ENCODE measurements at places on chromosomes 3 and 15. TPM values are rescaled to one million over a fixed set of nuclear protein-coding genes. Genes with fewer than 3 reads are reported as not detected.
A peak's percentile ranks its signal among the peaks of the same experiment; 100 is the strongest.

DNA sequence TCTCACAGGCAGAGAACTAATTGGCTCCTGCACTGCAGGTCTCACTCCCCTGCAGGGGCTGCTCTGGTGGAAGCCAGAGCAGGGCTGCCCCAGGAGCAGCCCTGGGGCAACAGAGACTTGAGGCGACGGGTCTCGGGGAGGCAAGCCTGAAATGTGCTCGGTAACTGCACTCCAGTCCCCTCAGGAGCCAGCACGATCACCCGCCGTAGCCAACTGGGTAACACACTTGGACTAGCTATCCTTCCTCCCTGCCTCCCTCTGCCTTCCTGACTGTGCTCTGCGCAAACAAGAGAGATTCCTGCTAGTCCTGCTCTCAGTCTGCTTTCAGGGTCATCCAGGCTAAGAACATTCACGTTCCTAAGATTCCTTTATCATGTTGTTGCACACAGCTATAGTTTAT lies 140.7 kb upstream of the NSMCE3 start:
- no peak for DNase-seq

DNA sequence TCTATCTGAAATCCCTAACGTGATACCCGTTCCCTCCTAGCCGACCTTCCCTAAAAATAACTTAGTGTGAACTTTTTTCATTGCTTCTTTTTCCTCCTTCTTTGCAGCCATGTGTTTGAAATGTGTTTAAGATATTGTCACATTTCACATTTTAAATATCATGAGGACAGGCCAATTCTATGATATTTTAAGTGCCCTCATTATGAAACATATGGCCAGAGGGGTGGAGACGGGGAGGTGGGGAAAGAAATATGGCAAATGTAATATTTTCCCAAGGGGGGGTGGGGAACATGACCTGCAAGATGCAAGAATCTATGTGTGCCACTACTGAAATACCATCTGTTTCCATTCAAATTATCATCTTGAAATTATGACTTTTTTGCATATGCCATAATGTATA lies 1039.2 kb downstream of the AGBL1 start:
- no peak for DNase-seq

GRCh38 chr15:79193103-79193502 lies 89.4 kb upstream of the ANKRD34C start:
- no peak for DNase-seq

DNA sequence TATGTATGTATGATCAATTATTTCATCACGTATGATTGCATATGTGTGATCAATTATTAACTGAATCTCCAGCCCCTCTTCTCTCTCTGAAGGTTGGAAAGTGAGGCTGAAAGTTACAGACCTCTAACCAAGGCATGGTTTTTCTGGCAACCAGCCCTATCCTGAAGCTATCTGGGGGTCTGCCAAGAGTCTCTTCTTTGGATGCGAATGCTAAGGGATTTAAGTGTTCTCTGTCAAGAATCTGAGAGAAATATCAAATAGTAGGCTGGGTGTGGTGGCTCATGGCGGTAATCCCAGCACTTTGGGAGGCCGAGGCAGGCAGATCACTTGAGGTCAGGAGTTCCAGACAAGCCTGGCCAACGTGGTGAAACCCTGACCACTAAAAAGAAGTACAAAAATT lies 8.1 kb downstream of the NKTR start:
- no peak for DNase-seq

DNA sequence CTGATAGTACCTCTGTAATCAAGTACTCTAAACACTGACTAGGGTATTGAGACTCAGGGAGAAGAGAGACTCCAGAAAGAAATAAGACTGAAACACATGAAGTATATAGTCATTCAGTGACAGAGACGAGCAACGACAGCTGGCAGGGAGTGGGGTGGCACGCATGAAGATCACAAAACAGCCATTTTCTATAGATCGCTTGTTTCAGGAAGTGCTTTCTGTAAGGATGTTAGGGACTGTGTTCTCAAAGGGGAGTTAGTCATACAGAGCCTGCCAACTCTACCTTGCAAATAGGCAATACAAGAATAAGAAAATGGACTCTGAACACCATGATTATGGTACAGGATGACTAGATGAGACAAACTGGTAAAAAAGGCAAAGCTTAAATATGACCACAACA lies 139.5 kb downstream of the TBL1XR1 start:
- DNase-seq = no peak

DNA sequence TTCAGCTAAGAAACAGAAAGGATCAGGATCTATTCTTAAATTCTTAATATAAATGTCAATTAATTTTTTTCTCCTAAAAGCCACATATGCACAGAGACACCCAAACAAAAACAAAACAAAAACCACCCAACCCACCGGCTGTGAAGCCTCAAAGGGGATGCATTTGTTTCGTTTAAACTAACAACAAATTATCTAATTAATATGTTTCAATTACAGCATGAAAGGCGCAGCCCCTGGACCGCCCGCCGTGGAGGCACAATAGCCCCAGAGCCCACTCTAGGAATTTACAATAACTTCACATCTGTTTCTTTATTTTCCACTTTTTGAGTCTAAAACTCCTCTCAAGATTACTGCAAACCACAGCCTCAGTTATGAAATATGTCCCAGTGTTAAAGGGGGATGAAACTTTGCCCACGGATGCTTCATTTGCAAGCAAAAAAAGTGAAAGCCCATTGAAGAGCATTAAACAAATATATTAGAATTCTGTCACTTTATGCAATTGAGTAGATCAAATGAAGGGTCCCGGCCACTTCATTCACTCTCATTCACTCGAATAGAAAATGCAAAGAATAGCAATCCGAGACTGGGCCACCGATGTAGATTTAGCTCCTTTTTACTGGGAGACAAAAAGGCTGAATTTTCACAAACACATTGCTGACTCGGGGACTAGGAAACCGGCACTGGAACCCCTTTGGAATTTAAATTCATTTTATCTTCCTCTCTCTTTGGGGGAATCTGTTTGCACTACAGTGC lies 6.0 kb downstream of the FOXB1 start:
- DNase-seq = no peak

- no peak for DNase-seq
Observed at GRCh38 chr3:2526926-2527325, 428.3 kb downstream of the CNTN4 start.

GRCh38 chr3:11624161-11624560 lies 19.6 kb downstream of the VGLL4 start:
- DNase-seq = no peak

GRCh38 chr15:74180881-74181602 lies 7.5 kb downstream of the ISLR start:
- DNase-seq = no peak

- DNase-seq = no peak
Observed at GRCh38 chr3:38133209-38133556, 3.7 kb downstream of the ACAA1 start.

DNA sequence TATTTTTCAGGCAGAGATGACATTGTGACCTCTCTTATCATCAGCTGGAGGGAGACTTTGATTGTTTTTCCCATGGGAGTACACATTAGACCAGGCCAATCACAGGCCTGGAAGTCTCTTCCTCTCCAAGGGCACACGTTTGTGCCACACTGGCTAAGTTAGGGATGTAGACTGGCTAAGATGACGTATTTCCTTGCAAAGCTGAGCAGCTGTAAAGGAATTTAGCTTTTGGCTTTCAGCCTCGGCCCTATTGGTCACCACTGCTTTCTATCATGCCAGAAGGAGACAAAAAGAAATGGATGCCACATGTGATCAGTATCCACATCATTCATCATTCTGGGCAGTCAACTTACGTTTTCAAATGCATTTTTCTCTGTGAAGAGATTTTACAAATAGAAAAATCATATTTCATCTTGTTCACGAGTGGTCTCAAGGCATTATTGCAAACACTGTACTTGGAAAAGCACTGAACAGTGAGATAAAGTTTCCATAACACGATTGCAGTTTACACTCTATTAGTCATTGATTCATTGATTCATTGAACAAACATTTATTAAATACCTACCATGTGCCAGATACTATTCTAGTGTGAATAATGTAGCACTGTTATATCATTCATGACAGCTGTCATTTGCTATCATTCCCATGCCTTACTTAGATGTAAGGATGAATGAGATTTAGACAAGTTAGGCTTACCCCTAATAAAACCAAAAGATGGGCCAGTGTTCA lies 27.0 kb upstream of the RNF7 start:
- peak; percentile 62 for DNase-seq

DNA sequence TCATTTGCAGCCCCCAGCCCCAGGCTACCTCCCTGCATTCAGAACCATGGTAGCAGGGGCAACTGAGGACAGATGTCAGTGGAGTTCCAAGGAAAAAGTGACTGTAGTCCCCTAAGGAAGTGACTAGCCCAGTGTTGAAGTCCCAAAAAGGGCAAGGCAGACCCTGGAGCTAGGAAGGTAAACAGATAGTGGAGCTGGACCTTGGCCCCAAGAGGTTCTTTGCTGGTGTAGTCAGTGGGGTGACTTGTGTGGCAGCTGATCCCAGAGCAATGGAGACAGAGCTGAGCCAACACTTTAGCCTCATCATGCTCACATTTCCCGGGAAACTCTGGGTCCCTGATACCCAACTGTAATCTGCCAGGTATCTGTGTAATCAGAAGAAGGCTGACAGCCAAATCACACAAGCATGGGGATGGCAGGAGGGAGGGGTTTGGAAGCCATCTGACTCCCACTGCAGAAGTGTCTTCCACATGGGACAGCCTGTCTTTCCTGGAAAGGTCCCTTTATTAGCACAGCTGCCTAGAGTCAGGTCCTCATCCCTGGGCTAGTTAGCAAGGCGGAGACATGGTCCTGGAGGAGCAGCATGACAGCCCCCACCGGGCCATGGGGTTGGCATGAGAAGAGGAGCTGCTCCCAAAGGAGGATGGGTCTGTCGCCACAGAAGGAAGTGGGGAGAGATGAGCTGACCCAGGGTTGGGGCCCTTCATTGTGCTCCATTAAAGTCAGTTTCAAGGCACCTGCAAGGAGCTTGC lies 39.8 kb downstream of the PXYLP1 start:
- DNase-seq = no peak

DNA sequence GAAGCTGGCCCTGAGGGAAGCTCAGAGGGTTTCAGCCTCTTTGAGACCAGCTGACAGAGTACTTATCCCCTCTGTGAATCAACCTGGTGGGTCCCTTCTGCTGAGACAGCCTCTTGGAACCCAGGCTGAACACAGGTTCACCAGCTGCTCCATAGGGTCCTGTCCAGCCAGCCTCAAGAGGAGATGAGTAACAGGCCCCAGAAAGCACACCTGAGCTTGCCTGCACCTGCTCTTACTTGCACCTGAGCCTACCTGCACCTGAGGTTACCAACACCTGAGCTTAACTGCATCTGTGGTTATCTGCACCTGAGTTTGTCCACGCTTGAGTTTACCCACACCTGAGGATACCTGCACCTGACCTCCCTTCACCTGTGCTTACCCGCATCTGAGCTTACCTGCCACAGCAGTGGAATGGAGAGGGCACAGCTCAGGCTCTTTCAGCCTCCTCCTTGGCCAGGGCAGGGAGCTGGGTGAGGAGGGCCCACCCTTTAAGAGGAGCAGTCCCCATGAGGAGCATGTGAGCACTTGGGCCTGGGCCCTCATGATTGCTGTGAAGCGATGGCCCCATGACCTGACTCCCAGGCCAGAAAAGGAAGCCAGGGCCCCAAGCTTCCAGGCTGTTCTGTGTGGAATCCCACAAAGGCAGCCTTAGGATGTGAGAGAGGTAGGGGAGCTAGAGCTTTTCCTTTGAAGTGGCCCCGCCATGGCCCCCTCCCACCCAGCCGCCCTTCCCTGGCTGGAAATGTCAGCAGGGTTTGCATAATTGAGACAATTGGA lies at the start of gene TRPM1:
TRPM1 (minus strand) TSS at position 464 of the 777 bp plus-strand sequence. CDS start 20,370 bp downstream, outside the sequence.
- DNase-seq = no peak

DNA sequence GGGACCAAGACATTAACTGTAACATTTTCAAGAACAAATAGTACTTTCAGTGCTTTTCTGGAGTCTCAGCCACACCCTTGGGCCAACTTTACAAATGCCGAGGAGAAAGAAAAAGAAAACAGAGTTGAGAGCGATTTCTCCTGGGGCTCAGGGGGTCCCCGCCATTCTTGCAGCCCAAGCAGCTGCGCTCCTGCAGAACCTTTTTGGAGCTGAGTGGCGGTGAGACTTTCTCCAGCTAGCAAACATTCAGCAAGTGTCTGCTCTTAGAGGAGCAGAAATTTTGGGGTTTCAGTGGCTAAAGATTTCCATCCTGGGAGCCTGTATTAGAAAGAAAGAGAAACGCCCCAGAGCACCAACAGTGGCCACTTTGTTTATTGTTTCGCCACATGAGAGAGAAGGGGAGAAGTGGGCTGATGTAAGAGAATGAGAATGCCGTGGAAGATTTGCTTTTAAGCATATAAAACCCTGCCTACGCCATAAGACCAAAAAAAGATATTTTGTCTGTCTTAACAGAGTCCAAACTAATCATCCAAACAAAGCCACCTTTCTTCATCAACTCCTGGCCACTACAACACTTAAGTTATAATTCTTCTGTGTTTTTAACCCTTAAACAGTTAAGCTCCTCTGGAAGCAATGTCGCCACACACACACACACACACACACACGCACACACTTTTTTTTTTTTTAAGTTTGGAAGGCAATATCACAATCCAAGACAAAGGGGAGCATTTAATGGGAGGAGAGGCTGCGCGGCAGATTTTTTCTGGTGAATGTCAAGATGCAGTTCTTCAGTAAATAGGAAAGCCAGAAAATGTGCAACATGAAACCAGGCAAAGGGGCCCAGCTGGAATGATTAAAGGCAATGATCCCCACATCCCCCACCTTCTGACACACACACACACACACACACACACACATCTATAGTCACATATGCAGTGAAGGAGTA lies 19.2 kb downstream of the EID1 start:
- no peak for DNase-seq

GRCh38 chr3:170534227-170534626 lies 51.6 kb downstream of the SLC7A14 start:
- no peak for DNase-seq

- DNase-seq = no peak
Observed at GRCh38 chr3:32399030-32399620, 7.5 kb downstream of the CMTM7 start.

GRCh38 chr15:48913141-48913540 lies 35.2 kb downstream of the EID1 start:
- no peak for DNase-seq

DNA sequence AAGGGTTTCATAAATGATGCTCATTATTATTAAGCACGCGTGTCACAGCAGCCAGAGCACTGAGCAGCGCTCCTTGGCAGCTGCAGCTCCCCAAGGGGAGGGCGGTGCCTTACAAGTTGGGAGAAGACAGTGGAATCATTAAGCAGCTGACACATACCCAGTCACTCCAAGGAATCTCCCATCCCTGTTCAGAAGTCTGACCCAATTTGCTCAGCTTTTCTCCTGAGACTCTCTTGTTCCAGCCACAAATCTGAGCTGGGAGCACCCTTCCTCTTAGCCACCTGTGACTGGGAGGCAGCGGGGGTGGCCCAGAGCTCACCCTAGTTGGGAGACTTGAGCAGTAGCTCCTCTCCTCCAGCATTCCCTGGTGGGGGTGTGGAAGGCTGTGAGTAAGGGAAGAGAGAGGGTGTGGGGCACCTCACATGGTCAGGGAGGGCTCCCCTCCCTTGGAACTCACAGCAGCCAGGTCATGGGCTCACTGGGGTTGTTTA lies 64.3 kb downstream of the DUT start:
- peak; percentile 85 for DNase-seq

FBXL22 gene
- 3.8 TPM for polyA plus RNA-seq

PLA2G4E gene
- not detected for polyA plus RNA-seq

CPNE9 gene
- polyA plus RNA-seq = not detected

TF gene
- 0.15 TPM for polyA plus RNA-seq

TNNC1 gene
- 1.7 TPM for polyA plus RNA-seq

Data from BJ (cell line).